ENCODE measurements at places on chromosomes 3 and 15. TPM values are rescaled to one million over a fixed set of nuclear protein-coding genes. Genes with fewer than 3 reads are reported as not detected.

GRCh38 chr3:177563243-177563780, 366.0 kb upstream of the TBL1XR1 start:
- DNase-seq = no peak

GRCh38 chr3:132657869-132658747, 1.5 kb downstream of the ACAD11 start:
- DNase-seq = no peak

Gene CCR1
- 0.49 TPM for polyA plus RNA-seq

DNA sequence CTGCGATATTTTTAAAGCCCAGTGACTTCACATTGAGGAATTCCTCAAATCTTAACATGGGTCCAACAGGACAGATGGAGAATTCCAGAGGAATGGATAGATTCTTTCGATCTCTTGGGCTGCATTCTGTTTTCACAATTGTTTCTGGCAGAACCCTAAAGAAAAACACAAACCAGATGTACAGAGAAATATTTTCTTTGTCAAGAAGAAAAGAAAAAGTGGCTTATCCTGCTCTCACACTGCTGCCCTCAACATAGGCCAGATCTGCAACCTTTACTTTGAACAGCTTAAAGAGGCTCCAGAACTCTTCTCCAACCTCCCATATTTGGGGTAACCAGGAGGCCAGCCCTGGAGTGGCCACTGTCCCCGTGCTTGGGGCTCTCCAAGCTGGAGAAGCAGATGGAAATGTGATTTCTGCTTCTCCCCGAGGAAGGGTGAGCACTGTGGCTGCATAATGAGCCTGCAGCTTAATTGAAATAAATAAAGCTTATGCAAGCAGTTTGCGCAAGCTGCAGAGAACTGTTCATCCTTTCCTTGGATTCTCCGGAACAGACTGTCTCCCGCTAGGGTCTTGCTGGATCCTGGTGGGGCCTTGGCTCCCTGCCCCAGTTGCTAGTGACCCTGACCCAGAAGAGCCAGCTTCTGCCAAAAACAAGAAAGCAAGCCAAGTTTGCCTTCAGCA, 453.2 kb upstream of the PROK2 start:
- no peak for DNase-seq

DNA sequence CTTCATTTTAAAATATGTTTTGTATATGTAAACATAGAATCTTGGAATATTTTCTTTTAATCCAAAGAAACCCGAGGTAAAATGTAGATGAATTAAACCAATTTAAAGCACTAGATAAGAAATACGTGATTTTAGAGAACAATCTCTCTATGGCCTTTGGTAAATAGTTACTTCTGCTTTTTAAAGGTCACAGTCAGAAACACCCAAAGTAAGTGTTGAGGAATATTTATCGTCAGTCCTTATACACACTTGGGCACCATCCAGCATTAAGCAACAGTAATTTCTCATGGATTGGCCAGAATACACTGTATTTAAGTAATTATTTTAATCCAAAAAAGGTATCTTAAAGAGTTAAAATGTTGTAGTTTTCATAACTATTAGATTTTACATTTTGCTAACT, 713.2 kb downstream of the NLGN1 start:
- no peak for DNase-seq

GRCh38 chr3:28745916-28746617, 397.4 kb upstream of the AZI2 start:
- DNase-seq = no peak

DNA sequence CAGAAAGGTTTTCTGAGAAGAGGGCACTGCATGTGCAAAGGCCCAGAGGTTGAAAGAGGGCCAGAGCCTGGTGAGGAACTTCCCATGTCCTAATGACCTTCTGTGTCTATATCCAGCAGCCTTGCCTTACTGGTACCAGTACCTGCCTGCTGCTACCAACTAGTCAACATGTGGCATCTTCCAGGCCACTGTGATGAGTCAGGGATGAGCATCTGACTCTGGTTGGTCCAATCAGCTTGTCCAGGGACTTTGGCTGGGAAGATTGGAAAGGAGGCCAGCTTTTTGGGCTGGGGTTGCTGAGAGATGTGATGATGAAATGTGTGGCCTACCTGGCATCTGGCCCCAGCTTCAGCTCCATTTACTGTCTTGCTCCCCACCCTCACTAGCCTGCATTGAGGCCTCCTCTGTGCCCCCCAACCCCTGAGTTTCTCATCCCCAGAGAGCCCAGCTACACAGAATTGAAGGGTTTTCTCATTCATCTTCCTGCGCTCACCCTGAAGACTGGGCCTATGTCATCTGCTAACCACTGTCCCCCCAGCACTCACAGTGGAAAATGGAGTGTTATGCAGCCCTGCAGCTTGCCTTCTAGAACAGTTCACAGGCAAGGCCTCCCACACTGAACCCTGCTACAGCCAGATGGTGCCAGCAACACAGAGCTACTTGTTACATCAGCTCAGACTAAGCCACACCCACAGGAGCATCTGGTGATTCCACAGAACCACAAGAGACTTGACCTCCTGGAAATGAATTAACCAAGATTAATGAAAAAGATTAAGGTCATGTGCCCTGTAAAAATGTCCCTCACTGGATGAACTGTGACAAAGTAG, 1.3 kb upstream of the TWF2 start:
- DNase-seq = peak; percentile 83

- no peak for DNase-seq
Measured at GRCh38 chr3:187014417-187014864, 84.1 kb downstream of the ST6GAL1 start.
